Activated naive CD8-positive, alpha-beta T cell treated with anti-CD3 and anti-CD28 coated beads, Interleukin-2, amount 10 ng/mL, durations not matched to agents 7 days and 5 days (primary cell): ENCODE measurements at places on chromosomes 3 and 15.

GRCh38 chr3:134356411-134357040 is 17.7 kb downstream of the AMOTL2 start:
- DNase-seq, result no peak

- no peak for DNase-seq
Observed at GRCh38 chr15:41417418-41418195, 712 bp downstream of the RTF1 start.

DNA sequence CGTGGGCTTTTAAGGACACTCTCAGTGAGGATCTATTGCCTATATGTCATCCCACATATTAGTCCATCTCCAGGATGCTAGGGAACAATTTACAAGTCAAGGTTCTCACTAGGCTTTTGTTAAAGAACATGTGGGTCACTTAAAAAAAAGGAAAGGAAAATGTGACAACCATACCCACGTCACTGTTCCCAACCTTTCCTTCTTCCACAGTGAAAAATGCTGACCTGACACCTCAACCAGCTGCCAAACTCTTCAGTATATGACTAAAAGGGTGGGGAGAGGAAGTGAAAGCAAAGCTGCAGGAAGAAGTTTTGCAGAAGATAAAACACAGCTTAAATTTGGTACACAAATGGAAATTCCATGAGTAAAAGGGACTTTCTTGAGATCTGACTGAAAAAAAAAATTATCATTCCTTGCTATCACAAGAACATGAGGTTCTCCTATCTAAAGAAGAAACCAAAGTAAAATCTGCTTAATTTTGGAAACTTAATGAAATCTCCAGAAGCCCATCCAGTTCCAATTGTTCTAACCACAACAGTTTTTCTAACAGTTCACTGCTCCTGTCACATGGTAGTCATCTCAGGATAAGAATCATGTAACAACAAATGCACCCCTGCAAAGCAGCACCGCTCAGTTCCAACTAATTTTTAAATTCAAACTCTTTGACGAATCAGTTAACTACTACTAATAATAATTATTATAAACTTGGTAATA is 117.0 kb upstream of the TSPAN3 start:
- no peak for DNase-seq

DNA sequence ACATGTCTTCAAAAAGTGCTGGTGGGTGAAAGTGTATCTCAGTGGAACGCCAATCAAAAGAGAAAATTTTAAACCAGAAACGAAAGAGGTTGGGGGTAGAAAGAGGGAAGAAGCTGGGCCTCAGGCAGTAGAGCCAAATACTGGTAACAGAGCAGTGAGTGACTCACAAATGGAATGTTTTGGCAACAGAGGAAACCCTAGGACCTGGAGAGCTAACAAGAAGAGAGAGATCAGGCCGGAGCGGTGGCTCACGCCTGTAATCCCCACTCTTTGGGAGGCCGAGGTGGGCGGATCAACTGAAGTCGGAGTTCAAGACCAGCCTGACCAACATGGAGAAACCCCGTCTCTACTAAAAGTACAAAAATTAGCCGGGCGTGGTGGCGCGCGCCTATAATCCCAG is 450.8 kb upstream of the NAALADL2 start:
- no peak for DNase-seq

DNA sequence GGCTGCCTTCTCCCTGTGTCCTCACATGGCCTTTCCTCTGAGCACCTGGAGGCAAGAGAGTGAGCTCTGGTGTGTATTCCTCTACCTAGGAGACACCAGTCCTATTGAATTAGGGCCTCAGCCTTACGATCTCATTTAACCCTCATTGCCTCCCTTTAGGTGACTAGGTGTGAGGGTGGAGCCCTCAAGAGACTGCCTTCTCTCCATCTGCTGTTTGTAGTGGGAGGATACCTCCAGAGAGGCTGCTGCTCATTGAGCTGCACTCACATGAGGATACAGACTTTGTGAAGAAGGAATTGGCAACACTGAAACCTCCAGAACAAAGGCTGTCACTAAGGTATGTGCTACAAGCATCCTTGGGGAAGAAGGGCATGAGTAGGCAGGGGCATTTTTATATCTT is at the start of gene CCR8:
Gene CCR8 (plus strand): TSS at position 217 of the 400 bp plus-strand sequence. CDS start 2,623 bp downstream, outside the sequence.
- no peak for DNase-seq

GRCh38 chr3:3264796-3265195 is 85.3 kb upstream of the CRBN start:
- no peak for DNase-seq

DNA sequence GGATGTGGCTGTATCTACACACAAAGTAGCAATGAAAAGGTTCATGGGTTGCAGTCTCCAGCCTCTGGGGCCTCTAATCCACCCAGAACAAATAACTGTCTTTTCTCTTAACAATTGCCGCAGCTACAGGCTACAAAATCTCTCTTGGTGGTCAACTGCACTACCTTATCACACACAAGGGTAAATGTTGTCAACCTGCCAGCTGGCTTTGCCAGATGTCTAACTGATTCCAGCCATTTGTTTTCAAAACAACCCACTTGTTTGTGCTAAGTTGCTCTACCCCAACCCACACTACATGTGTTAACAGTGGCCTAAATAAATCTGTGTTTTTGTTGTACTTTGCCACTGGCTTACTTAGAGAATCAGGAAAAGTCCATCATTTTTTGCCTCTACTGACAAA is 447.3 kb downstream of the TAFA4 start:
- no peak for DNase-seq

GRCh38 chr3:186277268-186277909 is 84.6 kb downstream of the DGKG start:
- DNase-seq, result no peak
